ENCODE measurements at places on chromosomes 3 and 15.

DNA sequence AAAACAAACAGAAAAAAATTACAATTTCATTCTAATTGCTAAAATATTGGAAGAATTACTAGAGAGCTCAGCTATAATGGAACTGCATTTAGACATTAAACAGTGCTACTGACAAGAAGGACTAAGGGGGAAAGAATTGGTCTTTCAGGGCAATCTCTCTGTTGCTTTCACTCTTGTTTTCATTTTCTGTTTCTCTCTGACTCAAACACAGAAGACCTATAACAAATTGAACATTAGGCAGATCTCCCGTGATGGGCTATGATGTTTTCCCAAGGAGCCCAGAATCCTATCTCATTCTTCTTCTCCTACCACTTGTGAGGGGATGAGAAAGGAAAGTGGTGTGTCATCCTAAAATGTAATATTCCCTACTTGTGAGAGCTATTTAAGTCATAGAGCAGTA lies 358.0 kb upstream of the TGFBR2 start:
- DNase-seq: no peak

GRCh38 chr3:41418961-41419691 lies 219.8 kb downstream of the CTNNB1 start:
- peak; percentile 69 for DNase-seq

GRCh38 chr3:160103397-160103796 lies 114.8 kb downstream of the IL12A start:
- DNase-seq: no peak

- no peak for DNase-seq
Measured at GRCh38 chr3:96986241-96986640, 171.8 kb downstream of the EPHA6 start.

DNA sequence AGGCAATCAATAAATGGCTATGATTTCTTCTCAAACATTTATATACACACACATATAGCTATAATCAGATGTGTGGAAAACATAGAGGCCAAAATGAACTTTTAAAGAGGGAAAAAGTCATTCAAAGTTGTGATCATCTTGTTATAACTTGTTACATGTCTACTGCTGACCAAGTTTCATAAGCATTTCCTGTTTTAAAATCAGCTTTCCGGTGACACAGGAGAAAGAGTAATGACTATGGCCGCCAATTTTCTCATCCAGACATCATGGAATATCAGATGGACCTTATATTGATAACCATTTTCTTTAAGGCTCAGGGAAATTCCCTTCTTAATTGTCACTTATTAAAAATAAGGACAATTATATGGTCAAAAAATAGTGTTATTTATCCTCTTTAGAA lies 71.7 kb upstream of the AGTR1 start:
- DNase-seq: no peak

- no peak for DNase-seq
Measured at GRCh38 chr15:58699769-58700168, 49.7 kb downstream of the ADAM10 start.

DNA sequence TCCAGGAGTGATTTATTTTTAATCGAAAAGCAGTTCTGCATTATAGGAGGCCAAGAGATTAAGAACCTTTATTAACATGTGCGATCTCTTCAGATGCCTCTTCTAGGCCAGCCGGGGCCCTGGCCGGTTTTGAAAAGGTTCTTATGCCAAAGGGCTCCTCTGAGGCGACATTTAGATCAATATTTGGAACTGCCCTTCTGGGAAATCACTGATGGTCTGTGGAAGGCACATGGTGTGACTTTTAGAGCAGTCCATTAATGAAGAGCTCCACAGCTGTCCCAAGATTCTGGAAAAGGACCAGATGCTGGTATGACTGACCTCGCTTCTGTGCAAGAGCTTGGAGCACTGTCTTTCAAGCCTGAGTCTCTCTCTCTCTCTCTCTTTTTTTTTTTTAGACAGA lies 19.7 kb downstream of the MGLL start:
- no peak for DNase-seq

- DNase-seq: no peak
Measured at GRCh38 chr3:48370333-48370713, 1.7 kb upstream of the FBXW12 start.

DNA sequence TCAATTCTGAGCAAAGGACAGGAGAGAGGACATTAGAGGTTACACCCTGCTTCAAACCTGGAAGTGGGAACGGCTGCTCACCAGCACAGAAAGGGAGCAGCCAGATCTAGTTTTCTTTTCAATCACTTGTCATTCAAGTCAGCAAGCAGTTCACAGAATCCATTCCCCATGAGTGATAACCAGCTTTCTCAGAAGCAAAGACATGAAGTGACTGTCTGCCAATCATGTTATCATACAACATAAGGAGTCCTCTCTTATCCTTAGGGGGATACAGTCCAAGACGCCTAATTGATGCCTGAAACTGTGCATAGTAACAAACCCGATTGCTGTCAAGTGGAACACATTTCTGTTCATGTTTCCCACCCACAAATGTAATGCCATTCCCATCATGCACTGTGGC lies 54.7 kb downstream of the FAM98B start:
- no peak for DNase-seq

DNA sequence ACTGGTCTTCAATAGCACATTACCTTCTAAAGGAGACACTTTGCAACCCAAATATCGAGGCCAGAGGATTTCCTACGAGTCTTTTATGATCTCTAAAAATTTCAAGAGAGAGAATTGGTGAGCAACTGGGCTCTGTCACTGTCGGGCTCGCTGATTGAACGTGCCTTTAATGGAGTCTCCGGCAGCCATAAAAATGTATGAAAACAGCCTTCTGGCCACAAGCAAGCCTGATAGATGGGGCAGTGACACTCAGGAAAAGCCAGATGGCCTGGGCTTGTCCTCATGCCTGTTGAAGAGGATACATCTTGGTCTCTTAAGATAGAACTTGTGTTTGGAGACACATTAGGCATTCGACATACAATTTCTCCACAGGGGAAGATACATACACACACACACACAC lies 419.5 kb upstream of the PROK2 start:
- DNase-seq: no peak

DNA sequence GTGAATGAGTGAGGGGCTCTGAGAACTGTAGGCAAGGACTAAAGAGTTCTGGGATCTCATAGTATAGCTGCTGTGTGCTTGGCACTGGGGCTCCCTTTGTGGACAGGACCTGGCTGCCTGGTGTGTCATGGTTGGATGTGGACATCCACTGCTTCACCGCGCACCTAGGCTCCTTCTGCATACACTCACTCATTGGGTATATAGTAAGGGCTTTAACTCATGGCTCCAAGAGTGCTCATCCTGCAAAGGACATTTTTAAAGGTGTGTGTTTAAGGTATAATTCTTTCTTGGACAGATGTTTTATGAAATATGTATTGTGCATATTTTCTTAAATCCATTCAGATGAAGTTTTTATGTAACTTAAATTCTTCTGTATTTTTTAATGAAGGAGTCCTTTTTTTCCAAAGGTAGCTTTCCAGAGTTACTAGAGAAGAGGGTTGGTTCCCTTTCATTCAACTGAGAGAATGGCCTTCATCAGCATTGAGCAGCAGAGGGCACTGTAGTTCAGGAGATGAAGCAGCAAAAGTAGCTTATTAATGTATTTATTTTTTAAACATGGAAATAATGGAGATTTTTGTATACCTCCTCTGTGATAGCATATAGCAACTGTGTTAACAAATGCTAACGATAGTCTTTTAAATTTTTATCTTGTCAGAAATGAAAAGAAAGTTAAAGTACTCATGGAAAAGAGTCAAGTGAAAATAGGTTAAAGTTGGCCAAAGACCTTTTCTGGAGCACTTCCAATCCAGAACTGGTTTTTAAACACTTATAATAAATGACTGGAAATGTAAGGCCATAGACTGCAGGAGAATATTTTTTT lies 25.2 kb downstream of the OXNAD1 start:
- peak; percentile 20 for DNase-seq

DNA sequence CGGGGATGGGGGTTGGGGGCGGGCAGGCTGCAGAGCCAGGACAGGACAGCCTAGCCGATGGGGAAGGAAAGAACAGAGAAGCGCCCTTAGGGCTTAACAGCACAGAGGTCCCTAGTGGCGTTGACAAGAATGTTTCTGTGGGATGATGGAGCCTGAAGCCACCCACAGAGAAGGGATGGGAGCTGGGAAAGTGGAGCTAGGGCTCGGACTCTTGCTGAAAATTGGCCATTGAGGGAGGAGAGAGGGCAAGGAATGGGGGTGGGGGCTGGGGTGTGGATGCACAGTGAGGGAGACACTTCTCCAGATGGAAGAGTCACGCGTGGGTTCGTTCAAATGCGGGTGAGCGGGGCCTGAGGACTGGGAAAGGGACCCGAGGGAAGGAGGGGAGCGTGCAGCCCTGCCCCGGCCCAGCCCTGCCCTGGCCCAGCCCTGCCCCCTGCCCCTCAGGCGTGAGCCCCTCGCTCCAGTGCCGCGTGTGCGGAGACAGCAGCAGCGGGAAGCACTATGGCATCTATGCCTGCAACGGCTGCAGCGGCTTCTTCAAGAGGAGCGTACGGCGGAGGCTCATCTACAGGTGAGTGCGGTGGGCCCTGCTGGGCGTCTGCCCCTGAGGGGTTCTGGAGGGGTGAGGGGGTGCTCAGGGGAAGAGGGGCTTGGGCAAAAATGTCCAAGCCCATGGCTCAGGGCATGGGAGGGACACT lies 832 bp downstream of the NR2E3 start:
- DNase-seq: no peak

All from Panc1 (cell line).